ENCODE measurements at places on chromosomes 1 and 21.

- DNase-seq, result no peak
These were observed 6.8 kb upstream of the PLXNA2 start for GRCh38 chr1:208251015-208251414.

DNA sequence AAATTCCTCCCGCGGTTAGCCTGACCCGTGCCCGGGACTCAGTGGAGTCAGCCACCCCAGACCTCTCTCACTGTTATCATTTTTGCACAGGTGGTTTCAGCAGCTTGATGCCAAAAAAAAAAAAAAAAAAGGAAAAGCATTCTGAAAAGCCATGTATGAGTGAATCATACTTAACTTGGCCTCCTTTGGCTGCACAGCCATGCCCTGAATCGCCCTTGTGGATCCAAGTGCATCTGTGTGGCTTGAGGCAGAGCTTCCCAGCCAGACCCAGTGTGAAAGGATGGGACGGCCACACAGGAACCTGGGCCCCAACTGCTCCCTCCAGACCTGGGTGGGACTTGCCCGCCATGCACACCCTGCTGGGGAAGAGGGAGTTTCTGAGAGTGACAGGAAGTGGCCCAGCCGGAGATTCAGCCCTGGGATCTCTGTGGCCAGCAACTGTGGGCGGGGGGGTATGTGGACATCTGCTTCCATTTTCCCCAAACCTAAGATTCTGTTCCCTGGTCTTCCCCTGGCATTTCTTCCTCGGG, 8.6 kb downstream of the YBEY start:
- DNase-seq, result no peak

DNA sequence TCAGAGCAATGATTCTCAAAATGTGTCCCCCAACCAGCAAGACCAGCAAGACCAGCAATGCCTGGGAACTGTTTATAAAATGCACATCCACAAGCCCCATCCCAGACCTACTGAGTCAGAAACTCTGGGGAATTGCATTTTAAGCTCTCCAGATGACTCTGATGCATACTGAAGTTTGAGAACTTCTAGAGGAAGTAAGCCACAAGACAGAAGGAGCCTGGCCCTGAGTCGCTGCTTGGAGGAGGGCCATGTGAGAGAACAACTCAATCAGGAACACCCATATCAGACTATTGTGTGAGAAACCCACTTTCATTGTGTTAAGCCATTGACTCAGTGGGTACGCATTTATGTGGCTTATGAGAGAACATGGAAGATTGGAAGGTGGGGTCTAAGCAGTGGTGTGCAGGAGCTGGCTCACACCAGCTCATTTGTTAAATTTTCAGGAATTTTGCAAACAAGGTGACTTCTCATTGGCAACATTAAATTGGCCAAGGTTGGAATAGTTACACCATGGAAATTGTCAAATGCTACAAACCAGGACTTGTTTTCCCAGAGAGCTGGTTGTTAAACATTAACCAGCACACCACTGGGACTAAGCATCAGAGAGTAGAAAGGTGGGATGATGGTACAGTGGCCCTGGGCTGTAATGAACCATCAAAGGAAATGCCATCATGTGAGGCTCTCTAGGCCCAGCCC, 38.9 kb downstream of the ATP1A1 start:
- DNase-seq, result no peak

- no peak for DNase-seq
These were observed 36.6 kb upstream of the SLC44A3 start for GRCh38 chr1:94783342-94784189.

GRCh38 chr1:223713546-223714420, 1.4 kb downstream of the CAPN2 start:
- DNase-seq, result no peak

- no peak for DNase-seq
These were observed 7.7 kb upstream of the CDC42 start for GRCh38 chr1:22044690-22045420.

DNA sequence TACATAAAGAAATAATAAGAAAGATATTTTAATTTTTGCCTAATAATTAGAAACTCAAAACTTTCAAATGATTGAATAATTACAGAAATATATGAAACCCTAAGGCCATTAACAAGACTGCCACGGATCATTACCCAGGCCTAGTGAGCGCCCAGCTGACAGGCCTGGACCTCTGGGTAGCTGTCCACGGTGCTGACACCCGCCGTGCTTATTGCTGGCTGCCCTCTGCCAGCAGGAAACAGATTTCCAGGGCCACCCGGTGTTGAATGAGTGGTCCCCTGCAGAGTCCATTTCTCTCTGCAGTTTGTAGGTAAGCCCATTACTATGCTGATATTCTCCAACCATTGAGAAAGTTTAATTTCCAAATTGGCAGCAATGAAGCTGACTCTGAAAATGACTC, 254.4 kb upstream of the GJB5 start:
- no peak for DNase-seq

- DNase-seq, result no peak
These were observed 34.1 kb upstream of the NRIP1 start for GRCh38 chr21:15098908-15099307.

DNA sequence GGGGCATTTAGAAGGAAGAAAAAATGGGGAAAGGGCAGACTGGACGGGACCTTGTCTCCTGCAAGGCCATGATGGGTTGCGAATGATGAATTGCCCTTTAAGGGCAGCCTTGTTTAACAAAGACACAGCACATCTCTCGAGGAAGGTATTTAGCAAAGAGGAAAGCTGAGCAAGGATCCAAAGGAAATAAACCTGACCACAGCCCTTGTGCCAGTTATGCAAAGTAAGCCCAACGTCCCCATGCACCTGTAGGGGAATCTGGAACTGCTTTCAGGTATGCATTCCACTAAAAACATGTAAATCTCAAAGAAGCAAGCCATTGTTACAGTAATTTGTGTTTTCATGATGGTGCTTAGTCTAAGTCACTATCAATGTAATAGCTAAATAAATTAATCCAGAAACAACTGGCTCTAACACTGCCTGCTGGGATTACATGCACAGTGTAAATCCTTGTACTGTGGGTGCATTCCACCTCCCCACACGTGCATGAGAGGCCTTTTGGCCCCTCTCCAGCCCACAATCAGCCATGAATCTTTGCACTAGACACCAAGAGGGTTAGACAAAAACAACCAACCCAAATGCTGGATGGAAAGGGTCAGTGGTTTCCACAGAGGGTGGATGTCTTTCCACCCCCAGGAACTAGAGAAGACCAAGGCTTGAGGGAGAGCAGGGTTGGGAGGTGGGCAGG, 228.8 kb upstream of the KAZN start:
- no peak for DNase-seq

DNA sequence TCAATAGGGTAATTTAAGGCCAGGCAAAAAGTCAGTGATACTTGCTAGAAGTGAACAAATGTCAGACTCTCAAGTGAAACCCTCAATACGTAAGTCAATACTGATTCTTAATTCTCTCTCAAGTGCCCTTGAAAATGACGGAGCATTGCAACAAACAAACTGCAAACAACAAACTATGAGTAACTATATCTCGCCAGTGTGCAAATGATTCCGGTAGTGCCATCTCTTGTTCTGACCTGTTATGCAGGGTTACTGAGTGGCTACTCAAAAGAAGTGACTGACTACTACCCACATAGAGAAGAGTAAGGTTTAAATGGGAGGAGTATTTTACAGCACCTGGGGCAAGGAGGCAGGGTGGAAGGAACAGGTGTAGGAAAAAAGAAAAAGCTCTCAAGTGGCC, 1.6 kb downstream of the SLC19A2 start:
- no peak for DNase-seq

DNA sequence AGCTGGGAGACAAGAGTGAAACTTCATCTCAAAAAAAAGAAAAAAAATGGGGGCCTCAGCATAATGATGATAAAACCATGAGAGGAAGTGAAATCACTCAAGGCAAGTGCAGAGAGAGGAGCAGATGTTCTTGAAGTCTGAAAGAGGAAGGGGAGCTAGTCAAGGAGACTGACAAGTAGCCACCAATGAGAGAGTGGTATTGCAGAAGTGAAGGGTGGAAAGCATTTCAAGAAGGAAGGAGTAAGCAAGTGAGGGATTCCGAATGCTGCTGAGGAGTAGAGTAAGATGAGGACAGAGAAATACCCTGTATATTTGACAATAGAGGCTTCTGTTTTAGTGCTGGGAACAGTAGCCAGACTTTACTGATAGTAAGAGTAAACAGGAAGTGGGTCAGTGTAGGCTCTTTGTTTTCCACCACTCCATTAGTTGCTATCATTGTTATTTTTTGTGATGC, 2.9 kb downstream of the TATDN3 start:
- DNase-seq, result peak; percentile 21

- DNase-seq, result no peak
These were observed 3.6 kb downstream of the KRTAP21-3 start for GRCh38 chr21:30714946-30715345.
